ENCODE measurements at places on chromosomes 11 and 22.

DNA sequence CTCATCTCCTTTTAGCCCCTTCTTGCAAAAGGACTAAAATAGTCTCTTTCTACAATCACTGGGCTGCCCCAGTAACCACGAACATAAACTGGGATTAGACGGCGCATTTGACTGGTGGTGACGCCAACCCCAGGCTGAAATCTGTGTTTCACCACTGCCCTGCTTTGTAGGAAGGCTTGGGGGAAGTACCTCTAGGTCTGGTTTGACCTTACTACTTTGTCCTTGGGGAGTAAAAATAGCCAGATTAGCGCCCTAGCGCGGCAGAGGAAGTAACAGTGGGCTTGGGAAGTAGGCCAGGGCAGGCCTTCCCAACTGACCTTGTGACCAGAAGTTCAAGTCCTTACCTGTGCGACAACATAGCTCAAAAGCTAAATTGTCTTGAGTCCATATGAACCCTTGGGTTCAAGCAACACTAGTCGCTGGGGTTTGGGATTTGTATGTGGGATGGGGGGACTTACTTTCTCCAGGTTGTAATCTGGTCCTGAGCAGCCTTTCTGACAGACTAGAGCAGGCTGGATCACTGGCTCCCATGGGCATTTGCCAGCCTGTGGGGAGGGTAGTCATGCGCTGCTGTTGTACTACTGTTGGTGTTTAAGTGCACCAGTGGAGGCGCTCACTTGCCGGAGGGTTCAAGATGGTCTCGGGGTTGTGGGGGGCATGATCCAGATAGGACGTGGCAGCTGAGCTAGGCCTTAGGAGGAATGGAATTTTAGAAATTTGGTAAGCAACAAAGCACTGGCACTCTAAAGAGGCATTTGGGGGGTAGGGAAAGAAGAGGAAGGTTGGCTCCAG, 953 bp upstream of the PACS1 start:
- DNase-seq, result no peak

DNA sequence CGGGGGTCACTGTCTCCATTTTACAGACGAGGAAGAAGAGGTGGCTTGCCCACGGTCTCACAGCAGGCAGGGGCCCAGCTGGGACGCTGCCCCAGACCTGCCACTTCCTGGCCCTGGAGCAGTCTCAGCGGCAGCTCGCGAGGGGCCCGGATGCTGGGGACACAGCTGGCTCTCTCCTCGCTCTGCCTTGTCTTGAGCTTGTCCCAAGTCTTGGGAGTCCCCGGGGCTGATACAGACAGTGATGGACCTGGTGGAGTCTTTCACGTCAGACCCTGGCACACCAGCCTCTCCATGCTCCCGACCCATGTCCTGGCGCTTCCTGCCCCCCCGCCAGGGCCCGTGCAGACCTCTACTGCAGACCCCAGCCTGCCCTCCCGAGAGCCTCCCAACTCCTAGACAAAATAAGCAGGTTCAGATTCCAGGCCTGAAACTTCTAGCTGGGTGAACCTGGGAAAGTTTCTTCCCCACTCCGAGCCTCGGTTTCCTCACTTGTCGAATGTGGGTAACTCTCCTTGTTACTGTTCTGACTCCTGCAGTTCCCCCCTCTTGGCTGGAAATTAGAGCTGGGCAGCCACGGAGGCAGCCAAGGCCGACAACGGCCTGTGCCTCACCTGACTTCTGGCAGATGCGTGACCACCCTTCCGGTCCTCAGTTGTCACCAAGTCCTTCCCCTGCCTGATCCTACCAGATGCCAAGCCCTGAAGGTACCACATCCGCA, 145.4 kb downstream of the CACNA1I start:
- DNase-seq, result no peak

DNA sequence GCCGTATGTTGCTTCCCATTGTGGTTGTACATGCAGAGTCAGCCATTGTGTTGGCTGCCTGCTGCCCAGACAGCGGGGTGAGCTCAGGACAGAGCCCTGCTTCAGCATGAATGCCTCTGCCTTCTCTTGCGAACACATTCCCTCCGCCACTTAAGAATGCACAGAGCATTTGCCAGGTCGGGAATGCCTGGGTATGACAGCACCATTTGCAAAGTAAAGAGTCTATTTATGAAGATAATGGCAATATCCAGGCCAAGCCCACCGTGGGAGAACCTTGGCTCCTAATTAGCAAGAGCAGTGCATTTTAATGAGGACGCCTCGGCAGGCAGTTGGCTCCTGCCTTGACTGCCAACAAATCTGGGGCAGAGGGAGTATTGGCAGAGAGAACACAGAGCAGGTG, 62.5 kb upstream of the SORL1 start:
- no peak for DNase-seq

DNA sequence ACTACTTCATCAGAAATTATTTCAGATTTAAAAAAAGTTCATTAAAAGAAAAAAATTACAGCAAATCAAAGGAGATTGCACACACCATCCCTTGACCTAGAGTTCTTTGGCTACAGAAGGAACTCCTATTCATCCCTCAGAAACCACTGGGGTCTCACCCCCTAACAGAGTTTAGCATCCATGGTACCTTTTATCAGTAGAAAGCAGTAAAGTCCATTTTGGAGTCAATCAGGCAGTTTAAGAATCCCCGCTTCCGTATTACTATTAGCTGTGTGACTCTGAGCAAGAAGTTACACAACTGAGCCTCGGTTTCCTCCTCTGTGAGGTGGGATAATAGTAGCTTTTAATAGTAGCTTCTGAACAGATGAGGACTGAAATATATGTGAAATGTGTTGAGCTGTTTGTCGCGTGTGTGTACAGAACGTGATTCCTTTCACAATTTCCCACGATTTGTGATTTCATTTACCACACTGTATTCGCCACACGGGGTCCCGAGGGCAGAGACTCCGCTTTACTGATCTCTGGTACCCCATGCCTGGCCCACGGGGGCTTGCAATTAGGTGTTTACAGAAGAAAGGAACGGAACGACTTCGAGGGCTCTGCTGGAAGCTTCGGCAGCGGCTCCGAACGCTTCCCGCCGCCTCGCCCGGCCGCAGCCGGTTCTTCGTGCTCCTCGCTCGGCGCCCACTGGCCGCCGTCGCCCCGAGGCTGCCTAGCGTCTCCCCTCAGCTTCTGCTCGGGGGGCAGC, 72.5 kb upstream of the ZBED5 start:
- no peak for DNase-seq

DNA sequence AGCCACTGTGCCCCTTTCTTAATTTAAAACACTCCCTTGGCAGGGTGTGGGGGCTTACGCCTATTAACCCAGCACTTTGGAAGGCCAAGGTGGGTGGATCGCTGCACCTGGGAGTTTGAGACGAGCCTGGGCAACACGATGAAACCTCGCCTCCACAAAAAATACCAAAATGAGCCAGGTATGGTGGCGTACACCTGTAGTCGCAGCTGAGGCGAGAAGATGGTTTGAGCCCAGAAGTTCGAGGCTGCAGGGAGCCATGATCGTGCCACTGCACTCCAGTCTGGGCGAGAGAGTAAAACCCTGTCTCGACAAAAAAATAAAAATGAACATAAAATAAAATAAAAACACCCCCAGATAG, 45.0 kb downstream of the LINC01488 start:
- DNase-seq, result no peak

- no peak for DNase-seq
These were observed 592.6 kb downstream of the ETS1 start for GRCh38 chr11:127994736-127995135.

DNA sequence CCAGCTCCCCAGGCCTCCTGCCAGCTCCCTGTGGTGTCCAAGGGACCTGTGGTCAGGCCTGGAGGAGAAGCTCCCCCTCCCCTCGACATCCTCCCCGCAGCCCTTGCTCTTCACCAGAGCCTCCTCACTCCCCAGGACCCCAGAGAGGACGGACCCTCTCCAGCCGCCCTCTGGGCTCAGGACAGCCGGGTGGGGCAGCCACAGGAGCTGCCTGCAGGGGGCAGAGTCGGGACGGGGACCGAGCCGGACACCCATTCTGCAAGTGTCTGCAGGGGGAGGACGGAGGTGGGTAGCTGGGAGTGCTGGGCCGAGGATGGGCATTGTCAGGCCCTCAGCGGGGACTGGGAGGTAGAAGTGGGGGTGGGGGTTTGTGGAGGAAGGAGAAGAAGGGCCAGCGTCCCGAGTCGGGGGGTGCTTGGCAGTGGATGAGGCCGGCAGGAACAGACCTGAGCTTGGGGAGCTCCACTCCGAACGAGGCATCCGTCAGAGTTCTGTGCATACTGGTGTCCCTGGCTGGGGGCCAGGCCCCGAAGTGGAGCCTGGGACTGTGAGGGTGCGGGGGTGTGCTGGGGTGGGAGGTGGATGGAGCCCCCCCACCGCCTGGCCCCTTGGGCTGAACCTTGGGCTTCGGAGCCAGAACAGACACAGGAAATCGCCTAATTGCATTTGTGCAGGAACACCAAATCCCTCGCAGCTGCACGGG, 15.2 kb downstream of the PRR33 start:
- DNase-seq, result no peak

- DNase-seq, result peak; percentile 41
These were observed 16.0 kb upstream of the PRG2 start for GRCh38 chr11:57406337-57406904.

DNA sequence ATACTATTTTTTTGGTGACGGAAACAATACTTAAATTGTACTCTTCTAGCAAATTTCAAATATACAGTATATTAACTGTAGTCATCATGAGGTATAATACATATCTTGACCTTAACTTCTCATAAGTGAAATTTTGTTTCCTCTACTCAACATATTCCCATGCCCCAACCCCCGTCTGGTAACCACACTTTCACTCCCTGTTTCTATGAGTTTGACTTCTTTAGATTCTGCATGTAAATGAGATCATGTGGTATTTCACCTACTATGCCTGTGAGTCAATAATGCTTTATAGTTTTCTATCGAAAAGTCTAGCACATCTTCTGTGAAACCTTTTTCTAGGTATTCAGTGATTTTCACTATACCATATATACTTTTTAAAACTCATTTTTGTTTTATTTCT, 663.2 kb downstream of the CNTN5 start:
- no peak for DNase-seq

- no peak for DNase-seq
These were observed at the start of gene INSC for GRCh38 chr11:15114501-15115475. TSS of gene INSC (plus strand) at chr11:15114923. CDS start at chr11:15149175, 34,252 bp downstream.

DNA sequence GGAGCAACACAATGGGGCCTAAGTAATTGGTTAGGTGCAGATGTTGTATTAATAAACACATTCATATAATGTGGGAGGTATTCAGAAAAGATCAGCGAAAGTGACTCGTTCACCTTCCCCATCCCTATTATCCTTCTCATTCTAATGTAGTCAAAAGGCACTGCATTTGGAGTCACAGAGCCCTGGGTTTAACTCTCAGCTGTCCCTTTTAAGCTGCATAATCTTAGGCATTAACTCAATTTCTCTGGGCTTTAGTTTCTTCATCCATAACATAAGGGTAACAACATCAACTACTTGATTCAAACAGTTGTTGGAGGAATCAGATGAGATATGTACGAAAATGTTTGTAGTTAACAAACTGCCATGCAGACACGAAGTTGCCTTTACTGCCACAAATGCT, 187.6 kb upstream of the PITPNB start:
- DNase-seq, result no peak

GRCh38 chr11:58628446-58628845, 6.0 kb downstream of the CNTF start:
- DNase-seq, result no peak

- no peak for DNase-seq
These were observed 96.0 kb downstream of the COMMD9 start for GRCh38 chr11:36193290-36193619.

GRCh38 chr11:46896719-46897406, 21.5 kb downstream of the LRP4 start:
- DNase-seq, result no peak

DNA sequence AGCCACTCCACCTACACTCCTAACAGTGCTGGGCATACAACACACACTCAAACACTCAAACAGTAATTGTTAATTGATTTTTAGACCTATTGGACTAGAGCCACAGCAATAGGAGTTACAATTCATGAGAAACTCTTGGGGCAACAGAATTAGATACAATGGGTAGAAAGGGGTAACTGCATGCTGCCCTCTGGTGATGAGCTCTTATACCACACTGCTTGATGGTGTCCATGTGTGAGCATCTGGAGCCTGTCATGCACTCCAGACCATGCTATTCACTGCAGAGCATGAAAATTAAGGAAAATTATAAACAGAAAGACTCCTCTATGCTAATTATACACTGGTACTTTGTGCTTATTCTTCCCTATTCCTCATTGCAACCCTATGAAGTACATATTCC, 975.5 kb upstream of the CCDC90B start:
- no peak for DNase-seq

DNA sequence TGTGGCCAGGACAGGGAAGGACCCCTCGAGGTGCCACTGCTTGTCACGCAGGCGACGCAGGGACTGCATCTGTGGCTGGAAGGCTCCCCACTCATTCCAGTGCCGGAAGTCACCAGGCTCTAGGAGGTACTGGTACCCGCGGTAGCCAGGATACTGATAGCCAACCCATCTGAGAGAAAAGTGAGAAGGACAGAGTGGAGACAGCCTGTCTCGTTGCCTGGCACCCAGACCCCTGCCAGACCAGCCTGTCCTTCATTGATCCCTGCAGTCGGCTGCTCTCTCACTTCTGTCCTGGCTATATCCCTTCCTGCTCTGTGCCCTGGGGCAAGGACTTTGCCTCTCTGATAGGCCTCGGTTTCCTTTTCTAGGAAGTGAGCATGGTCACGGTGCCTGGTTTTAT, 9.6 kb upstream of the TPST2 start:
- DNase-seq, result no peak

DNA sequence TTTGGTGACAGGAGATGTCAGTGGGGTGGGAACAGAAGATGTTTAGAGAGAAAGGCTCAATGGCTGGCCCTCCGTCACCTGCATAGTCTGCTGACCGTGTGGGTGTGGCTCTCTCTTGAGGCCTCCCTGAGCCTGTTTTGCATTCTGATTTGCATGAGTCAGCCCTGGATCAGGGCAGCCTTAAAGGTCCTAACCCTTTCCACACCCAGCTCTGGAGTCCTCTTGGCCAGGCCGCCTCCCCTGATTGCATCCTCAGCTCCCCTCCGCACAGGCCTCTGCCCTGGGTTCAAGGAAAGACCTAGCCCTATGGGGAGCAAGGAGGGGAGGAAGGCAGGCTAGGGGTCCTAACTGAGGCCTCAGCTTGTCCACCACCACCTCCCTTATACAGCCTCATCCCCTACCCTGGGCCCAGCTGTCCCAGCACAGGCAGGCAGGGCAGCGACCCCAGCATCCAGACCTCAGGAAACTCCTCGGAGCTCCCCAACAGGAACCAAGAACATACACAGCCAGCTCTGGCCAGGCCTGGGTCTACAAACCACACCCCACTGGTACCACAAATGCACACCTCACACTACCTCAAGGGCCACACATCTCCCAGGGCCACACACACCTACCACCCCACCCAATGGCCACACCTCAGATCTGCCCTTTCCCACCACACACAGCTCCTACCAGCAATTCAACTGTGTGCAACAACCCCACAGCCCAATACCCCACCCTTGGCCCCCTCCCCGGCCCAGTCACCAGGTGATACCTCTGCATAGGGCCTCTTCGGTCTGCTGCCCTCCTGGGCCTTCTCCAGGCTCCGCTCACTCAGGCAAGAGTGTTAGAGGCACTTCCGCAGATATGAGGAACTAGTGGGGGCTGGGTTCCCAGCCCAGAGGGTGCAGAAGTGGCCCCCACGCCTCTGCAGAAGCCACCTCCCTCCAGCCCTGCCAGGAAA, 13.7 kb downstream of the ARAP1 start:
- no peak for DNase-seq
